BE2C (cell line): ENCODE measurements at places on chromosomes 16 and 17.
A peak's percentile ranks its signal among the peaks of the same experiment; 100 is the strongest.

DNA sequence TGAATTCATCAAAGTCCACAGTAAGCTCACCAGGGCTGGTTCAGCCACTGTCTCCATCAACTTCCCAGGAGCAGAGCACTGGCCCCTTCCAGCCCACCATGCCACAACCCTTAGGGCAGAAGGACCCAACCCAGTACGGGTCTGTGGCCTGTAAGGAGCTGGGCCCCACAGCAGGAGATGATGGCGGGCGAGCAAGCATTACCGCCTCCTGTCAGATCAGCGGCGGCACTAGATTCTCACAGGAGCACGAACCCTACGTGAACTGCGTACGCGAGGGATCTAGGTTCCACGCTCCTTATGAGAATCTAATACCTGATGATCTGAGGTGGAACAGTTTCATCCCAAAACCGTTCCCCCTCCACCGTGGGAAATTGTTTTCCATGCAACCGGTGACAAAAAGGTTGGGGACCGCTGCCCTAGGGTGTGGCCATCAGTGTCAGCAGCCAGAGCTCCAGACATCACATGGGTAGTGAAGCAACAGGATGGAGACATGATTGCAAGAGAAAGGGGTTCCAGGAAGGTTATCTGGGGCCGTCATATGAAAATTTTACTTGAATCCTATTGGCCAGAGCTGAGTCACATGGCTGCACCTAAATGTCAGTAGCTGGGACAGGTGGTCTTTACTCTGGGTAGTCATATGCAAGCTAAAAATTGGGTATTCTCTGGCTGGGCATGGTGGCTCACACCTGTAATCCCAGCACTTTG is 12.4 kb upstream of the SLC25A19 start:
- DNase-seq: no peak

GRCh38 chr17:4331614-4332013 is 34.9 kb downstream of the UBE2G1 start:
- no peak for DNase-seq

DNA sequence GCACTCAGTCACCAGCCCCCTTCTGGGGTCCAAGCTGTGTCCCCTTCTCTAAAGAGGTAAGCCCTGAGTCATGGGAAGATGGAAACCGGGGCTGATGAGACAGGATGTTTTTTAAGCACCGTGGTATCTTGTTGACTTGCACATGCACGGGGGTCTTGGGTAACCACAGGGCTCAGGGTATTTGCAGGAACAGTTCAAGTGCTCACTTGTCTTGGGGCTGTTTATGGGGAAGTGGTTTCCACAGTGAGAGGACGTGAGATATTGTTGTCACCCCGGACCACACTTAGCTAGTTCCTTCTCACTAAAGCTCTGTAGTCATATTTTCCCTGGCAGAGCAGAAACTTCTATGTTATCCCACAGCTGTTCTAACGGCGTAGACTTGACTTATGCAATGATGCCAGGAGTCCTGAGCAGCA is 7.7 kb downstream of the CCL3L1 start:
- DNase-seq: no peak

DNA sequence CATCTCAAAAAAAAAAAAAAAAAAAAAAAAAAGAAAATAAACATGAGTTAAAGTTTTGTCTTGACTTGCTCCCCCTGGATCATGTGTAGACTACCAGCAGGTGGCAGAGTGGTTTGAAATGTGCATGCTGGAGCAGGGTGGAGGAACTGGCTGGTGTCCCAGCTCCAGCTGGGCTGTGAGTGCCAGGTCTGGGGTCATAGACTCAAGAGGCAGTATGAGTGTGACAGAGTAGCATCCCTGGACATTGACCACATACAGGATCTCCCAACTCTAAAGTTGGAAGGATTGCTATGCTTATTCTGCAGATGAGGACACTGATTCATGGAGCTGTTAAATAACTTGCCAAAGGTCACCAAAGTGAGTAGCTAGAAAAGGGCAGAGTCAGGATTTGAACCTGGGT is 198.0 kb upstream of the MPHOSPH6 start:
- no peak for DNase-seq

DNA sequence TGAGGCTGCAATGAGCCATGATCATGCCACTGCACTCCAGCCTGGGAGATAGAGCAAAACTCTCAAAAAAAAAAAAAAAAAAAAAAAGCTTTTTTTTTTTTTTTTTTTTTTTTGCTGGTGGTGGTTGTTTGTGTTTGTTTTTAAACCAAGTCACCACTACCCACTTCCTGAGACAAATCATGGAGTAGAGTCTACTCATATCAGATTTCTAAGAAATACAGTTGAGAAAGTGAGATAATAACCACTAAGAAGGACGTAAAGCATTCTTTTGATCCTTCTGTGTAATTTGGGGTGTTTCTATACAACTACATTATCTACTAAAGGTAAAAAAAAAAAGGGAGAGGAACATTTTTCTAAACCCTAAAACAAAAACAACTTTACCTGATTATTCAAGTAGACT is 38.0 kb downstream of the AXIN2 start:
- DNase-seq: no peak

DNA sequence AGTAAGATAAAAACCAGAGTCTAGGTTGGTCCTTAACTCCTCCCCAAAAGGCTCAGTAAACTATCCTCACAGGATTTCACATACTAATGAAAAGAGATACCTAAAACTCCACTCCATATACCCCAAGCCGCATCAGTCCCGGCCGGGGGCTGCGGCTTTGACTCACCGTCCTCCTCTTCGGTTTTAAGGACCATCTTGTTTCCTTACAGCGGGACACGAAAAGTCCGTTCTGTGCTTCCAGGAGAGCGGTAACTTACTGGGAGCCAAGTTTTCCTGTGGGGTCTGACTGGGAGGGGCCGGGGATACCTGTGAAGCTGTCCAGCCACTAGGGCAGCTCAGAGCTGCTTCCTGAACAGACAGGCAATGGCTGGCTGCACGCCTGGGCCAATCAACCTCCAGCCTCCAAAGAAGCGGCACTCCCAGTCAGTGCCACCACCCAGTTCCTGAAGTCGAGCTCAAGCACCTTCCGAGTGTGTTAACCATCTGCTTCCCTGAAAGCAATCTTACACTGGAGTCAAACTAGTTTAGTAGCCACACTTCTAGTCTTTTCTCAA is 45.5 kb downstream of the CYTH1 start:
- DNase-seq: peak; percentile 84

DNA sequence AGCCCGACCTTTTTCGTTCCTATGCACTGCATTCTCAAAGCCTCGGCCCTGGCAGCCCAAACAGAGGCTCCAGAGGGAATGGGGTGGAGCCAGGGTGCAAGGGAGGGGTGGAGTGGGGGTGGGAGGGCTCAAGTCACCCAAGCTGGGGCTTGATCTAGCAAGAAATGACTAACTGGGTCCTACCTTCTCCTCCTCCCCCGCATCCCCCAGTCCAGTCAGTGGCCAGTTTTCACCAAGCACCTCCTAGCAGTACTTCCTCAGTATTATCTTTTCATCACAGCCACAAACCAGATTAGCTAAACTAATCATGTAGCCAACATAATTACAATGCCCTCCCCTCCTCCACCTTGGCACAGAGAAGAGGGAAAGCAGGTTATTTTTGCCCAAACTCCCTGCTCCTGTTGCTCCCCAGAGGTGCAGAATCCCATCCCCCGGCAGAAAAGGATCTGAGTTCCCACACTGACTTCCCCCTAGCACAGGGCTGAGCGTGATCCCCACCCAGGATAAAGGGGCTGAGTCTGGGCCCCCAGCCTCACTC is 2.2 kb downstream of the JUP start:
- peak; percentile 43 for DNase-seq

DNA sequence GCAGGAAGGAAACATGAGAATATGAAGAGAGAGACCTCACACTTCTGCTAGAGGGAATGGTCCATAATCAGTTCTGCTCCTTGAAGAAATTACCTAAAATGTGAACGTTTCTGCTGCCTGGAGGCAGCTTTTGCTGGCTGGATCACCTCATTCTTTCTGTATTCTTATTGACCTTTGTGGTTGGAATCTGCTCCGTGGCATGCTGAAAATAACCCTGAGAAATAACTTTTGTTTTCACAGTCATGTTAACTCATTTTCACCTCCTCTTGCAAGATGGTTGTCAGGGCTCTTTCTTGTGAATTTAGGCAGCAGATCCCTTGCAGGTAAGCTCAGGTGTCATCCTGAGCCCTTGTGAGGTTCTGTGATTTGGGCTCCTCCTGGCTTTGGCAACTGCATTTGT is 70.2 kb downstream of the IRF8 start:
- DNase-seq: no peak

DNA sequence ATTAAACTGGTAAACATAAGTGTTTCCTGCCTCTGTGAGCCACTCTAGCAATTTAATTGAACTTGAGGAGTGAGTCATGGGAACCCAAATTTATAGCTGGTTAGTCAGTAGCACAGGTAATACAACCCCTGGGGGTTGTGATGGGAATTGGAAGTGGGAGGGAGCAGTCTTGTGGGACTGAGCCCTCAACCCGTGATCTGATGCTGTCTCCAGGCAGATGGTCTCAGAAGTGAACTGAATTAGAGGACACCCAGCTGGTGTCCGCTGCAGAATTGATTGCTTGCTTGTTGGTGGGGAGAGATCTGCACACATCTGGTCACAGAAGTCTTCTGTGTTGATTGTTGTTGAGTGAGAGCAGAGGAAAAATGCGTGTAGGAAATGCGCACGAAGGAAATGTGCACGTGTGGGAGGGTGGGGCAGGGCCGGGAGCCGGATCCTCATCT is 7.7 kb upstream of the ST6GALNAC2 start:
- DNase-seq: no peak

DNA sequence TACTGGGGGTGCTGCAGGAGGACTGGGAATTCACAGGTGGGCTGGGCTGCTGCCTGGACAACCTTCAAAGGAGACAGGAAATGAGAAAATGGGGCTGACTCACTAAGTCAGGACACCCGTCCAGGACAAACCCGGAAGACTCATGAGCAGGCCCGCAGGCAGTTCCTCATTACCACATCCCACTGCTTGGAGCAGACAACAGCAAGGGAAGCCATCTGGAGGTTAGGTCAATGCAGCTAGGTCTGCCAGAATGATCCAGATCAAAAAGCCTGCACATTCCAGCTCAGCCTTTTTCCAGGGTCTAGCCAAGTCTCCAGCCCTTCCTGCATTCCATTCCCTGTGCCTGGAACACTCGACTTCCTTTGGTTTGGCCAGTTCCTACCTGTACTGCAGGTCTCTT is 536.5 kb upstream of the CDH11 start:
- DNase-seq: peak; percentile 81

DNA sequence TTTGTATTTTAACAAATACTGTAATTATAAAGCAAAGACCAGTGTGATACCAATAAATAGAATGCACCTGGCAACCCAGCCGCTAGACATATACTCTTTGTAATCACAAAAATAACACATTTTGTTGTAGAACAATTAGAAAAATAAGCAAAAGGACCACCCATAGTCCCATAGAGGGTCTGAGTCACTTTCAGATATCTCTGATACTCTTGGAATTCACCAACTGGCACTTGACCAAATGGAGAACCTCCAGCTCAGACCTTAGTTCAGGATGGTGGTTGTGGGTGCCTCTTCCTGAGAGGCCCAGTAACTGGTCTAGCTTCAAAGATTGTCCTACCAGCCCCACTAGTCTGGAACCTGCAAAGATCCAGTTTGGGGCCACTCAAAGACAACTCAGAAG is 789 bp upstream of the TERF2 start:
- no peak for DNase-seq

DNA sequence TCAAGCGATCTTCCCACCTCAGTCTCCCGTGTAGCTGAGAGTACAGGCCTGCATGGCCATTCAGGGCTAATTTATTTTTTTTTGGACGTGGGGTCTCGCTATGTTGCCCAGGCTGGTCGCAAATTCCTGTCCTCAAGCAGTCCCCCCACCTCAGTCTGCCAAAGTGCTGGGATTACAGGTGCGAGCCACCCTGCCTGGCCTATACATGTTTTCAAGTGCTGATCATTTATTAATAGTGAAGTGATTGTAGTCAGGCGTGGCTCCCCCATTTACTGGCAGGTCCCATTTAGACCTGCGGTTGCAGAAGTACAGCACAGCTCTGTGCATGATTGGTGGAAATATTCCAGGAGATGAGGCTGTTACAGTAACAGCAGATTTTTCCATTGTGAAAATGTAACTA is 8.4 kb downstream of the FOXK2 start:
- no peak for DNase-seq

DNA sequence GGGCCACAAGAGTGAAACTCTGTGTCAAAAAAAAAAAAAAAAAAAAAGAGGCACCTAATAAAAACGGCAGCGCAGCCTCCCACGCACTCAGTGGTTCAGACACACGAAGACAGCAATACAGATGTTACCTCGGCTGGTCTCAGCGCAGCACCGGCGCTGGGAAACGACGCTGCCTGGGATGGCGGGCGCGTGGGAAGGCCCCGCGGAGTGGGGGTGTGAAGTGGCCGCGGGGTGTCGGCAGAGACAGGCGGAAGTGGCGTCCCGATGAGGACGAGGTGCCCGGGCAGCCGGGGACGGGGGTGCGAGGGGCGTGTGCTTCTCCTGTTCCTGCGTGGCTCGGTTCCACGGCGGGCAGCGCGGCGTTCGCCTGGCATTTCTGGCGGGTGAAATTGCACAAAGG is 179.4 kb downstream of the BANP start:
- DNase-seq: no peak

GRCh38 chr17:81477173-81477572 is 35.4 kb downstream of the ACTG1 start:
- DNase-seq: no peak

GRCh38 chr16:86016201-86016965 is 117.4 kb downstream of the IRF8 start:
- DNase-seq: peak; percentile 46

DNA sequence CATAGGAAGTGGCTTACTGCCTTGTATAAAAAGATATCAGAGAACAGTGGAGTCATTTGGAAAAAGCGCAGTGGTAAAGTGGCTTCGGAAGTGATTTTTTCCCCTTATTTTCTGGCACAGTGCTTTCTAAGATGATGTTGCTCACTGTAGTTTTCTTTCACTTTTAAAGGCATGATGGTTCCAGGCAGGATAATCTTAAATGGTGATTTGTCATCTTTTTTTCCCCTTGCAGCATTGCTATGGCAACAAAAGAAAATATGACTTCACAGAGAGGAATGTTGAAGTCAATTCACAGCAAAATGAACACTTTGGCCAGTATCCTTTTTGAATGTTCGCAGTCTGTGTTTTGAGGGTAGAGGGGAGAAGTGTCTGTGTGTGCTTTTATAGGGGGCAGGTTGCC is 42.5 kb downstream of the GOSR1 start:
- DNase-seq: no peak

GRCh38 chr17:19755821-19756510 is 7.9 kb upstream of the ALDH3A1 start:
- no peak for DNase-seq

- no peak for DNase-seq
These were observed 73.6 kb downstream of the SEC14L1 start for GRCh38 chr17:77214328-77214727.

DNA sequence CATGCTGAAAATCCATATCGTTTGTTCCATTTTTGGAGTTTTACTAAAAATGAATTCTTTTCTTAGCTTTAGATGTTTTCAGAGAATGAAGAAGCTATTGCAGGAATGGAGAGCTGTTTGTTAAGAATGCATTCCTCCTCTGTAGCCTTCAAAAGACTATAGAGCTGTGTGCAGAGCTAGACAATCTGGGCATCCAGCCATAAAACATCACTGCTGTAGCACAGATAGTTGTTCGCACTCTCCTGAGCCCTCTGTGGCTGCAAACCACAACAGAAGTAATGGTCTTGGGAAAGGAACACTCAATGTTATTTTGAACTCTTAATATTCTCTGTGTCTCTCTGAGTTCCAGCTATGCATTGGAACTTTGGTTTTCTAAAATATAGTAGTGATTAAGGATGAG is 4.9 kb downstream of the TNRC6C start:
- peak; percentile 75 for DNase-seq
